Stimulated activated CD4-positive, alpha-beta T cell treated with anti-CD3 and anti-CD28 coated beads, TNF-alpha, amount 100 ng/mL, for 1 hour (primary cell): ENCODE measurements at places on chromosomes 1 and 21.
A peak's percentile ranks its signal among the peaks of the same experiment; 100 is the strongest.

DNA sequence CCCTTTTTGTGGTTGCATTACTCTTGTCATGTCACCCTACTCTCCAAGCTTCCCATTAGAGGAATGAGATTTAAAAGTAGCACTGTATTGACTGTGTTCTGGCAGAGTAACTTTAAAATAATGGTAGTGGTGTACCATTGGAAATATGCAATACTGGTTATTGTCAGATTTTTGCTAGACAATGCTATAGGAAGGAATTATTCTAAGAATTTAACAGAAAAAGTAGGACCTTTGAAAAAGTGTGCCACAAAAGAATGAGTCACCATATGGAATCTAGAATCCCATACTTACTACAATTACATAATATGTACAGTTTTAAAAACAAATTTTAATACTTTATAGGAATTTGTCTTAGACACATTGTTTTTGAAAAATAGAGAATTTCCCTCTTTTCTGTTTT is 13.8 kb downstream of the MIER1 start:
- no peak for DNase-seq

DNA sequence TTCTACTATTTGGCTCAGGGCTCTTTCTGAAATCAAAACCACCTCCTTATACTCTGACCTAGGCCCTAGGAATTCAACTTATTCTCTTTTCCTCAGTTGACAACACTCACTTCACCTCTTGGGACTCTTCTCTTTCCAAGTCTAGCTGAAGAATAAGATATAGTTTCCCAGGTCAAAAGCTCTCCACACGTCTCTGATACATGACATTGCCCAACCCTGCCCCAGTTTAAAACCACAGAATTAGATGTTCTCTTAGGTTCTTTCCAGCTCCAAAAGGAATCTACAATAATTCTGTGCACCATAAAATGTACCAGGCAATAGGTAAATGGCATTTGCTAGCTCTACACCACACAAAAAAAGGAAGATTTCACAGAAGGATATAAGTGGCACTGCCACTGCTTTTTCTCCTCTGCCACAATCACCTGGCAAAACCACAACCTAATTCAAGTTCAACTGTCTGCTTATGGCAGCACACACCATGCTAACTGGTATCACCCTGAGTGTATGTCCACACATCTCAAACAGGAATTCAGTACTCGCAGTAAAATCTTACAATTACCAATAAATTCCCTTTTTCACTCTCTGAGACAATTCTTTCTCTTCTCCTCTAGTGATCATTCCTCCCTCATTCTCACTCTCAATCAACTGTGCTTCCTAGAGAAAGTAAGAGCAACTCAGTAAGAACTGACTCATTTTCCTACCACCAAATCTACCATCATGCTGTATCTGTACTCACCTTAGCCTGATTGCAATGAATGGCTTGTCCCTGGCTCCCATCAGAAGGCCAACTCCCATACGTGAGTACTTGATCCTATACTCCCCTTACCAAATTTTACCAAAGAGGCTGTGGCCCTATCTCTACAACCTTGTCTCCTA is 27.3 kb downstream of the ZBTB8OS start:
- no peak for DNase-seq

DNA sequence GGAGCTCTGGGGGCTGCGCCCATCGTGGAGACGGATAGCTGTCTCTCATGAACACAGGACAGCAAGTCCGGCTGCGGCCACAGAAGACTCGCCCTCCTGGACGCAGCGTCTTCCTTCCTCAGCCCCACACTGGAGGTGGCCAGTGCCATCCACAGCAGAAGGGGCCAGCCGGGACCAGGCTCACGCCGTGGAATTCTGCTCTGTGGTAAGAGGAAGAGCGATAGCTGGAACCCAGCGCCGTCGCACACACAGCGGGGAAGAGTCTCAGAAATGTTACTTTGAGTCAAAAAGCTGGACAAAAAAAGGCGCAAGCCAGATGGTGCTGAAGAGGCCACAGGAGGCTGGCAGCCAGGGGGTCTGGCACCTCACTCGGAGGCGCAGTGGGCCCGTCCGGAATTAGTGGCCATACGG is 113.9 kb upstream of the COL6A1 start:
- DNase-seq = no peak

DNA sequence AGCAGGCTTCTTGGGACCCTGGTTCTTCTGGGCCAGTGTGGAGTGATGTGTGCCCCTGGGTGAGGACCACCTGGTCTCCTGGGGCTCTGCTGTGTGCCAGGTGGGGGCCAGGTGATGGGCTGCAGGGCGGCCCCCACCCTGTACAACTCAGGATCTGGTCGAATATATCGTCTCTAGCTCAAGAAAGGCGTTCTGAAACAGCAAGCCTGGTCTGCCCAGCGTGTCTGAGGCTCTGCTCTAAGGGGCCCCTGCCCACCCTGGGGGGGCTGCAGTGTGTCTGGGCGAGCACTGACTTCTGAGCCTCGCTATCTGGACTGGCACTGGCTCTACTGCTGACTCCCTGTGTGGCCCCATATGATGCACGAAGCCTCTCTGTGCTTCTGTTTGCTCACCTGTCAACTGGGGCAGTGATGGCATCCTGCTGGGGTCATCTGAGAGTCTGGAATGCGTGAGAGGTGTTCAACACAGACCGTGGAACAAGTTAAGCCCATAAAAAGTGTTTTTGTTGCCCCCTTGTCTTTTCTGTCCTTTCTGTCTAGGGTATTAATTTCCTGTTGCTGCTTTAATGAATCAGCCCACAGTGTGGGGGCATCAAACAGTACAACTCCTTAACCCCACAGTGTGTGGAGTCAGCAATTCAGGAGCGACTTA is 56.0 kb upstream of the TRAPPC10 start:
- DNase-seq = no peak

GRCh38 chr1:107795994-107796393 is 169.0 kb downstream of the VAV3 start:
- no peak for DNase-seq

- DNase-seq = no peak
These were observed 161.8 kb upstream of the PDE4B start for GRCh38 chr1:65630855-65631254.

DNA sequence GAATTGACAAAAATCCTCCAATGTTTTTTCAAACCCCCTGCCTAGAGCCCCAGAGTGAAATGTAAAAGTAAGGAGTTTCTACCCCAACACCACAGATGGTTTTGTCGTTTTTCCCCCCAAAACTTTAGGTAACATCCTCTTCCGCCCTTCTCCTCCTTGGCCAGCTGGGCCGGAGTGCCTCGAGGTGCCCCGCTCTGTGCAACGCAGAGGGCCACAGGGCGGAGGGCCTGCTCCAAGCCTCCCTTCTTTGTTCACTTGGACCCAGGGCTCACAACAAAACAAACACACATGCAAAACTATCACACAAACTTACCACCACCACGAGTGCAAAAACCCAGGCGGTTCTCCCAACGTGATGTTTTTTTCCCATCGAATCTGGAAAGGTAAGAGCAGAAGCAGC is 1.9 kb downstream of the SSBP3 start:
- DNase-seq = no peak

DNA sequence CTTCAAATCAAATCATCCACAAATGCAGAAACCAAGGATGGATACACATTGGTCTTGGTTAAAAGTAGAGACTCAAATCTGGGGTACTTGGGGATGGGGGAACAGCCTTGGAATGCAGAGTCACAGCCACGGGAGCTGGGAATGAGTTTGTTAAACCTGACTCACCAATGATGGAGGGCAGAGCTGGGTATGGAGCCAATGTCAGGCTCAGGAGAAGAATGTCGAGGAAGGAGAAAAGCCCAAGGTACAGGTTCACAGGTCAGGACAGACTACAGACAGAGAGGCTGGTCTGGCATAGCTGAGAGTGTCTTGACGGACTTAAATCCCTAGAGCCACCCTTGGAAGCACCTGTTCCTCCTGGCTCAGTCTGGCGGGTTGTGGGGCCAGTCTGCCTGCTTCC is 237.6 kb downstream of the NTNG1 start:
- DNase-seq = no peak

- DNase-seq = no peak
These were observed 145.0 kb downstream of the TRABD2B start for GRCh38 chr1:47852006-47852718.

DNA sequence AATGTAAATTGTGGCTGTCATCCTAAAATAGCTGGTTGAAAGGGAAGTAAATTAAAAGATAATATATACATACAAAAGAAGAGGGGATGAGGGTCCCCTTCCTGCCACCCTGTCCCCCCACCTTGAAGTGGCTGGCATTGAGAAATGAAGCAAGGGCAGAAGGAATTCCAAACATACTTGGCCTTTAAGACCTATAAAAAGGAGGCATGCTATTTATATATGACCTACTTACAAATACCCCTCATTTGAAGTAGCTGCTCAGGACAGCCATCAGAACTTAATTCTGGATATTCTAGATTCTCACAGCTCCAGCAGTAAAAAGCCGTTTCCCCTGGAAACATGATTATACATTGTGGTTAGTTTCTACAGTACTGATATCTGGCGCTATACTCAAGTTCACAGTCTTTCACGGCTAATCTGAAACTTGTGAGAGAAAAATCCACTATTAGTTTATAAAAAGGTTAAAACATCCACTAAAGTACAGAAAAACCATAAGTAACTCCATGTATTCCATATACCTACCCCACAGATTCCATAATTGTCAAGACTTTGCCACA is 9.6 kb upstream of the MAP10 start:
- DNase-seq = no peak

DNA sequence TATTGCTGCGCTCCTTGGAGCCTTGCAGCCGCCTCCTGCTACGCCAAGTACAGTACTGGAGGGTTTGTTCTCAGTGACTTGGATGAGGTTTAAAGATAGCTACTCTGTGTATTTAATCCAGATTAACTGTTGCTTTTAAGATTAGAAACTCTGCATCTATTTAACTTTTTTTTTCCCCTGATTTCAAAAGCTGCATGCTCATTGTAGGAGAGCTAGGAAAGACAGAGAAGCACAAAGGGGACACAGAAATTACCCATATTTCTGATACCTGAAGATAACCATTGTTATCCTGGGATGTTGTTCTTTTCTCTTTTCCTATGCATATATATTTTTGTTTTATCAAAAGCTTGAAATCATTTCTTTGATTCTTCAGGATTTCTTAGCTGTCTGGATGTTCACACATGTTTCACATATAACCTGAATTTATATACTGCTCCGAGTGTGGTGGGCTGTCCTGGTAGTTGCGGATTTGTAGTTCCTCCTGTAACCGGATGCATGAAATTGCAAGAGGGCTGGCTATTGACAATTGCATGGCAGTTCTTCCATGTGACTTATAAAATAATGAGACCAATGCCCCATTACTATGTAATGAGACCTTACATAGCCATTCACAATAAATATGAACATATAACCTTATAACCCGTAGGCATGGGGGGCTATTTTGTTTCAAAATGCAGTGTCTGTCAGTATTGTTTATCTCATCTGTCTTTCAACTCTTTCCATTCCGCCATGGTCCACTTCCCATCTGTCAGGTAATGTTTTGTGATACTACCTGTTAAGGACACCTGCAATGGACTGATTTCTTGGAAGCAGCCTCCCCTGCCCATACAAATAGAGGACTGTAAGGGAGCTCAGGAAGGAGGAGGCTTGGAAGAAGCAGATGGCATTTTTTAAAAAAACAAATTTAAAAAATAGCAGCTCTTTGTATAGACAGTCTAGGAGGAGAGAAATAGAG is 1.4 kb downstream of the RAVER2 start:
- DNase-seq = no peak

GRCh38 chr1:115239426-115239825 is 98.6 kb downstream of the NGF start:
- no peak for DNase-seq

DNA sequence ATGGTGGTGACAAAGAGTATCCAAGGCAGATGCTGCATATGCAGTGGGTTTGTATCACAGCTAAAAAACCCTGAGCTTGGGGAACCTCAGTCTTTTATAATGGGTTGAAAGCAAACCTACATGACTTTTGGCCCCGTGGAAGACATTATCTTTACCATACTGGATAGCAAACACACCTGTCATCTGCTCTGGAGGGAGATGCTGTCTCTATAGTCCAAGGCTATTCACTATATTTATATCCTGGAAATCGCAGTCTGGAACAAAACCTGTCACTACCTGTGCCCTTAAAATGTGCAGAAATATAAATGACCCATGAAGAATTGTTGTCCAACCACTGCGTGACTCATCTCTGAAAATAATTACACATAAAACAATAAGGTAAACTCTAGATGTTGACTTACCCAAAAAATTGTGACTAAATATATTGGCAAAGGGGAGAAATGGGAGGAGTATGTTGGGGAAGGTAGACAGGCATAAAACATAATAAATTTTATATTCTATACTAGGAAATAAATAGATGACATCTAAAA is 121.0 kb upstream of the CXADR start:
- DNase-seq = no peak

GRCh38 chr1:6393400-6394187 is at the start of gene ACOT7:
ACOT7 (minus strand) TSS chr1:6393767; CDS start chr1:6393399, 368 bp downstream.
- peak; percentile 81 for DNase-seq

- DNase-seq = no peak
These were observed 601.6 kb upstream of the USP24 start for GRCh38 chr1:55816456-55817426.

- no peak for DNase-seq
These were observed 79.4 kb downstream of the S1PR1 start for GRCh38 chr1:101316256-101316655.

GRCh38 chr1:60988891-60989290 is 93.5 kb upstream of the NFIA start:
- no peak for DNase-seq

GRCh38 chr1:23719162-23719820 is 24.0 kb upstream of the ELOA start:
- no peak for DNase-seq

DNA sequence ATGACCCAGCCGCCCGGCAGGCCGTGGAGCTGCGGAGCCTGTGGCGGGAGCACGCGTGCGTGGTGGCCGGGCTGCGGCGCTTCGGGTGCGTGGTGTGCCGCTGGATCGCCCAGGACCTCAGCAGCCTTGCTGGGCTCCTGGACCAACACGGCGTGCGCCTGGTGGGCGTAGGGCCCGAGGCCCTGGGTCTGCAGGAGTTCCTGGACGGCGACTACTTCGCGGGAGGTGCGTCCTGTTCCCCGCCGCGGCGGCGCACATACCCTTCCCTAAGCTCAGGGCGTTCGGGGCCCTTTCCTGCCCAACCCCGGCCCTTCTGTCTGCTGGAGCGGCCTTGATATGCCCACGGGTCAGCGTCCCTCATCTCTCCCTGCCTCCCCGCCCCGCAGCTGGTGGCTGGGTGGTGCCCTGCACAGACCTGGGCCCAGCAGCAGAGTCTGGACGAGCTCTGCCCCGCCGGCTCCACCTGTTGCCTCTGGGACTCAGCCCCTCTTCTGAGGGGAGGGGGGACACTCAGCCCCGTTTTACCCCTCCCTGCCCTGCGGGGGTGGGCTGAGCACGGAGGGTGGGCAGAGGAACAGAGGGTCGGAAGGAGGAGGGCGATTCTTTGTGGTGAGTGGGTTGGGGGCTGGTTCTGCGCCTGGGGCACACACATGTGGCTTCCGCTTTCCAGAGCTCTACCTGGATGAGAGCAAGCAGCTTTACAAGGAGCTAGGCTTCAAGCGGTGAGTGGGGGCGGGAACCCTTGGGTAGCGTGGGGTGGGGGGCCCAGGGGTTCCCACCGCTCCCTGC is 688 bp downstream of the PRXL2B start:
- no peak for DNase-seq

- DNase-seq = no peak
These were observed 57.6 kb upstream of the JUN start for GRCh38 chr1:58841455-58841854.

GRCh38 chr1:26993237-26994019 is at the start of gene TRNP1:
TRNP1 (plus strand) TSS chr1:26993692; CDS start chr1:26993787, 95 bp downstream.
- peak; percentile 49 for DNase-seq
